Thoracic aorta (tissue), 2 donors: ENCODE measurements at places on chromosomes 2 and 18. TPM values are rescaled to one million over a fixed set of nuclear protein-coding genes. Genes with fewer than 3 reads are reported as not detected.

DNA sequence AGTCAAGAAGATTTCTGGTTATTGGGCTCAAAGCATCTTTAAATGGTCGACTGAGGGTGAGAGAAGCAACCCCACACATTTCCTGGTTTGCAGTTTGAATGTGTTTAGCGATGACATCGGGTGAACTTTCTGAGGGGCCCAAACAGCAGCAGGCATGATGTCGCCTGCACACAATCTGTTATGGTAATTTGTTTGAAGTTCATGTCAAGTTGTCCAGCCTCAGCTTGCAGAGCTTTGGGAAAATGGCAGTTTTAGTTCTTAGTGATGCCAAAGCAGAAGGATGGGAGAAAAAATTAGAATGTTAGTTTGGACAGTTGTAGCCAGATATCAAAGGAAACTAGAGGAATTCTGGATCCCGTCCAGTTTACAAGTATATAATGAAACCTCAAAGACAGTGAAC, 284.6 kb downstream of the MBD5 start:
- H3K36me3 ChIP-seq = no peaks in the 10 kb centered on the region

GRCh38 chr2:171522788-171523087, 464 bp downstream of the CYBRD1 start:
- peak overlapping the region; percentile 94 for H3K27ac ChIP-seq
- H3K27me3 ChIP-seq = no peaks in the 10 kb centered on the region
- H3K36me3 ChIP-seq = no peaks in the 10 kb centered on the region
- peak overlapping the region; percentile 98 for H3K4me3 ChIP-seq
- DNase-seq = no peak

GRCh38 chr2:215454519-215455246, 18.8 kb upstream of the FN1 start:
- no peaks in the 10 kb centered on the region for H3K36me3 ChIP-seq
- H3K27me3 ChIP-seq = no peaks in the 10 kb centered on the region
- DNase-seq = no peak
- H3K27ac ChIP-seq = no peak overlapping the region
- H3K4me3 ChIP-seq = no peak overlapping the region
- H3K4me1 ChIP-seq = peaks cover 4% of the 10 kb centered on the region

GRCh38 chr2:161998857-161999256, 75.2 kb downstream of the DPP4 start:
- no peaks in the 10 kb centered on the region for H3K27me3 ChIP-seq
- H3K27ac ChIP-seq = no peak overlapping the region

GRCh38 chr2:80168801-80169200, 135.8 kb downstream of the LRRTM1 start:
- H3K27ac ChIP-seq = no peak overlapping the region
- no peaks in the 10 kb centered on the region for H3K36me3 ChIP-seq
- DNase-seq = no peak
- H3K27me3 ChIP-seq = no peaks in the 10 kb centered on the region
- no peaks in the 10 kb centered on the region for H3K4me1 ChIP-seq

- H3K4me3 ChIP-seq = peak overlapping the region; percentile 51
- H3K27ac ChIP-seq = peak overlapping the region; percentile 96
- DNase-seq = no peak
- H3K36me3 ChIP-seq = no peaks in the 10 kb centered on the region
These were observed 6.2 kb downstream of the ASAP2 start for GRCh38 chr2:9212661-9213411.

The DSC2 gene
- total RNA-seq = 2.7 TPM

The ATP5F1A gene
- 264 TPM for total RNA-seq

The C2orf78 gene
- total RNA-seq = not detected
